ENCODE measurements at places on chromosomes 7 and 10. TPM values are rescaled to one million over a fixed set of nuclear protein-coding genes. Genes with fewer than 3 reads are reported as not detected.
A peak's percentile ranks its signal among the peaks of the same experiment; 100 is the strongest.

DNA sequence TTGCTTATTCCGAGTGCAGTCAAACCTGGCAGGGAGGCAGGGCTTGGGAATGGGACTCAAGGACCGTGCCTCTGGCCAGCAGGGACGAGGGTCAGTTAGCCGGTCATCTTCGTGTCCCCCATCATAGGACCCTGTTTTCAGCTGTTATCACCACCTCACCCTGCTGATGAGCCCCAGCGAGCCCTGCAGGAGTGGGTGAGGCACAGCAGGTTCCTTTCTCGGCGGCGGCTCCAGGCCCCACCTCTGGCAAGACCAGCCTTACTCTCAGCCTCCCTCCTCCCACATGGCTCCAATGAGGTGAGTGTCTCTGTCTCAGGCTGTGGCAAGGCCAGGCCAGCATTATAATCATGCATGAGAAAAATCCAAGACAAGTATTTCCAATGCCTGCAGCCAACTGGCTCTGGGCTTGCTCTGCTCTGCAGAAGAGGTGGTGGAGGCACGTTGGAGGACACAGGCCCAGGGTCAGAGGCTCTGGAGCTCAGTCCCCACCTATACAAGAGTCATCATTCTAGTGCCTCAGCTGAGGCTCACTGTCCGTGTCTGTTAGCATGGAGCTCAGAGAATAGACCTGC, 15.7 kb downstream of the PKD1L1 start:
- DNase-seq, result no peak

- no peak for DNase-seq
These were observed 264.3 kb upstream of the RNF32 start for GRCh38 chr7:156376317-156376716.

DNA sequence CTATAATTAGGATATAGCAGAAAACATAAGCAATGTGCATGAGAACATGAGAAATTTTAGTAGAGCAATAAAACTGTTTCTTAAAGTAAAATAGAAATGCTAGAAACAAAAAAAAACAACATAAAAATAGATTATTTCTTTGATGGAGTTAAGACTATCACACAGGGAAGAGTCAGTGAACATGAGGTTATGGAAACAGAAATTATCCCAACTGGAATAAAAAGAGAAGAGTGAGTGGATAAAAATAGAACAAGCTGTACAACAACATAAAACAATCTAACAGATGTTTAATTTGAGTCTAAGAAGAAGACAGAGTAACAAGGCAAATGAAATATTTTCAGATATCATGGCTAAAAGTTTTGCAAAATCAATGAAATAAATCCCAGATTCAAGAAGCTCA, 7.5 kb upstream of the OR6B1 start:
- no peak for DNase-seq

DNA sequence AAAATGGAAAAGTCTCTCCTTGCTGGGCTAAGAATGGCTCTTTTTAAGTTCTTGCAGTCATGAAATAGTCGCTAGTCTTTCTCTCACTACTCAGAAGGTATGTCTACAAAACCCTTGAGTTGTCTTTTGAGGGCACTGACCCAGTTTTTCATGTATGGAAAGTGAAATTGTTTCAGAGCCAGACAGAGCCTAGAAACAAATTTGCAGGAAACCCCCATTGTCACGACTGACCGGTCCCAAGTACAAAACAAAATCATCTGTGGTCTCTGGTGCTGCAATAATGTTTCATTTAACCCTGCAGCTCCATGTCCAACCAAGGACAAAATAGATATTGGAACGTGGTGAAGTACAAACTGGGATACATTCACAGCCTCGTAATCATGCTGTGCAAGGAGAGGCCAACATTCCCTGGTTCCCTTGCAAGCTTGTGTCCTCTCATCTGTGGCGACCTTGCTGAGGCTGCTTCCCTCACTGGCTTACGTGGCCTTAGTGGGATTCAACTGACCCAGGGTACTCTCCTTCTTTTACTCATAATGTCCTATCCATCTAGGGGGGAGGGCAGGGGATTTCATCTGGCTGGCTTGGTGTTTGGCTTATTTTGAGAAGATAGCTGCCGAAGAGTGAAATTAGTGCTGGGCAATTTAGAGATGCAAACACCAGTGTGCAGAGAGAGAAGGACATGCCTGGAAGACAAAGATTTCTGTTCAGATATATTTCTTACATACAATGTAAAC, 172.5 kb downstream of the IPMK start:
- no peak for DNase-seq

Gene PLEKHS1
- not detected for total RNA-seq

- DNase-seq, result no peak
These were observed 120.1 kb downstream of the SVOPL start for GRCh38 chr7:138581065-138581464.

Gene PAX4
- not detected for total RNA-seq

DNA sequence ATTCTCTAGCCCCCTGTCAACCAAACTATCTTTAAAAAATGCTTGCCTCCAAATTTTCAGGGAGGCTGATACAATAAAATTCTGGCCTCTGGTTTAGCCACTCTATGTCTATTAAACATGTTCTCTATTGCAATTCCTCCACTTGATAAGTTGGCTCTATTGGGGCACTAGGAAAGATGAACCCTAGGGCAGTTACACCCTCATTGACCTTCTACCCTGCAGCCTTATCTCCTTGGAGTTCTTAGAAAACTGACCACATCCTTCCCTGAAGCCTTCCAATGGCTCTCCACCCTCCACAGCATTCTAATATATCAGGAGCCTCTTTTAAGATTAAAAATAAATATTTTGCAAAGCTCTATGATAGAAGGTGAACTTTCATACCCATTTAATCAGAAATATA, 30.6 kb downstream of the SVOPL start:
- no peak for DNase-seq

DNA sequence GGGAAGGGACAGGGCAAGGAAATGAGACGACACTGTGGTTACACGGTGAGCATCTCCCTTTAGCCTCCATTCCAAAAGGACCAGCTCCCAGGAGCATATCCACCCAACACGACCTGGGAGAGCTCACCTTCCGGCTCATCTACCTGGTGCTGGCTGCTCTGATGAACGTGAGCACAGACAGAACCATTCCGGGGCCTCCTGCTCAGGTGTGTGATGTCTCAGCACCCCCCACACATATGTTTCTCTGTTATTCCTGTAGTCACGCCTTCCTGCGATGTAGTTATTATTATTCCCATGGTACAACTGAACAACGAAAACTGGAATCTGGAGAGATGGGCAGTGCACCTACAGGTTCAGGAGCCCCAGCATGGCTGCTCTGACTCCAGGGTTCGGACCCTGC, 20.5 kb upstream of the GPR26 start:
- no peak for DNase-seq

- no peak for DNase-seq
These were observed 152.3 kb downstream of the IPMK start for GRCh38 chr10:58115218-58116050.

Gene ARF5
- total RNA-seq, result 70.5 TPM

Gene NKX2-3
- not detected for total RNA-seq

Gene OPN4
- total RNA-seq, result 0.40 TPM

Gene CYP2E1
- total RNA-seq, result 1.00 TPM

DNA sequence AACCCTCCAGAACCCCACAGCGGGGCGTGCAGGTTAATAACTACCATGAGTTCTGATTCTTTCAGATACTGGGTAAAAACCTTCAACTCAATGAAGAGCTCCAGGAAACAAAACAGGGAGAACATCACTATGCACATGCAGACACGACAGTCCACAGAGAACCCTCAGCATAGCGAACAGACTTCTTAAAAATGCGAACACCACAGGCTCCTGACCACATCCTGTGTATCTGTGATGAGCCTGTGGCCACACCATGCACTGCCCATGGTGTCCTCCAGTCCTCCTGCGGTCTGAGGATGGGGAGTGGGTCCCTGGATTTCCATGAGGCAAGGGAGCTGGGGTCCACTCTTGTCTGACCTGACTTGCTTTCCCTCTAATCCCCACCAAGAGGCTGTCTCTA, 107.2 kb downstream of the COBL start:
- DNase-seq, result no peak

Gene CDK13
- 18.1 TPM for total RNA-seq

DNA sequence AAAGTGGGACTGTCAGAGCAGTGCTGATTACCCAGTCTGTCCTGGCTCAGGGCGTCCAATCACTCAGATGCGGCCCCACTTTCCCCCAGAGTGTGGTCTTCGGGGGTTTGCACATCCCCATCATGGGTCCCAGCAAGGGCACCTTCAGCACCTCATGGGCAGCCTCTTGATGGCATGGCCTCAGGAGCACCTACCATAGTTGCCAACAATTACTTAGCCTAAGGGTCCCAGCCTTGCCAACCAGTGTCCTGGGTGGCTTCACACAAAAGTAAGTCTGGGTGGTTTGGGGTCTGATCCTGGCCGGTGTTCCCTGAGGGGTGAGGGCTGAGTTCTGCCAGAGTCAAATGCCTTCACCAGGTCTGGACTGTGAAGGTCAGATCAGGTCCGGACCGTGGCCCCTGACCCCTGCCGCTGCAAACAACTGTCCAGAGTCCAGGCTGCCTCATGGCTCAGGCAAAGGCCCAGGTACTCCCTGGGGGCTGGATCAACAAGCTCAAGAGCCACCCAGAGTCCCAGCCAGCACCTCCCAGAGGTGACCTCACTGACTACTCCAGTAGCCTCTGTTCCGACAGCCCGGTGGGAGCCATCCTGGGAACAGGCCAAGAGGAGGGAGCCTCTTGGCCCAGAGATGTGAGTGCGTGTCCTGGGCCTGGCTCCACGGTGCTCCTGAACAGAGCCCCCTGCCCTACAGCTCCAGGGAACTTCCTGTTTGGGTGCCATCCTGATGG, 6.2 kb upstream of the MARVELD1 start:
- DNase-seq, result no peak

Gene GRID1
- 1.1 TPM for total RNA-seq

Gene MTURN
- total RNA-seq, result 17.7 TPM

- no peak for DNase-seq
These were observed 187.4 kb downstream of the CUX1 start for GRCh38 chr7:102004848-102005247.

DNA sequence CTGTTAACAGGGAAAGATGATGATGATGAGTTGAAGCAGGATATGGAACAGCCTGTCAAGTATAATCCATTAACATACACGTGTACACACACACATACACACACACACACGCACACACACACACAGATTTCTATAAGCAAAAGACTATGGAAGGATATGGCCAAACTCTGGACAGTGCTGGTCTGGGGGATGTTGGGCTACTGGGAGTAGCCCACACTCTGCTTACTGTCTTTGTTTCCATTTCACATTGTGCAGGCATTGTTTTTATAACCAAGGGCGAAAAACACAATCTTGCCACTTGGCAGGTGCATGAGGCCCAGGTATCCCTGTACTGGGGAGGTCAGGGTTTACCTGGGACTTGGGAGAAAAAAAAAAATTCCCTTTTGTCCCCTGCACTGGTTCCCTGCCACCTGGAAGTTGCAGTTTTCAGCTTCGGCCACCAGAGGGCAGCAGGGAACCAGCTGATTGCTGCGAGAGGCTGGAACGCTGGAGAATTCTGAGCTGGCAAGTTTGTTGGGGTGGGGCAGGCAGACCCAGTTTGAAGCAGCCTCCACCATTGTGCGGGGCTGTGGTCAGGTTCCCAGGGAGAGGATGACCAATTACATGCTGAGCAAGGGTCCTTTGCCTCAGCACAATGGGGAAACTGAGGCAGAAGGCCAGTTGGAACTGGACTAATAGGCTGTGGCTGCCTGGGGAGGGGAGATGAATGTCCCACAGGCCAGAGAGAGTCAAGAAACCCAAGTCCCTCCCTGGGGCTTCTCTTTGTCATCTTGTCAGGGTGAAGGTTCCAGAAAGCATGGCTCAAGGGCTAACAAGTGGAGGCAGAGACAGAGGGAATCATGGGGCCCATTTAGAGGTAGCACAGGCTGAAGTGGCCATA, 27.3 kb downstream of the PPIF start:
- DNase-seq, result peak; percentile 88

DNA sequence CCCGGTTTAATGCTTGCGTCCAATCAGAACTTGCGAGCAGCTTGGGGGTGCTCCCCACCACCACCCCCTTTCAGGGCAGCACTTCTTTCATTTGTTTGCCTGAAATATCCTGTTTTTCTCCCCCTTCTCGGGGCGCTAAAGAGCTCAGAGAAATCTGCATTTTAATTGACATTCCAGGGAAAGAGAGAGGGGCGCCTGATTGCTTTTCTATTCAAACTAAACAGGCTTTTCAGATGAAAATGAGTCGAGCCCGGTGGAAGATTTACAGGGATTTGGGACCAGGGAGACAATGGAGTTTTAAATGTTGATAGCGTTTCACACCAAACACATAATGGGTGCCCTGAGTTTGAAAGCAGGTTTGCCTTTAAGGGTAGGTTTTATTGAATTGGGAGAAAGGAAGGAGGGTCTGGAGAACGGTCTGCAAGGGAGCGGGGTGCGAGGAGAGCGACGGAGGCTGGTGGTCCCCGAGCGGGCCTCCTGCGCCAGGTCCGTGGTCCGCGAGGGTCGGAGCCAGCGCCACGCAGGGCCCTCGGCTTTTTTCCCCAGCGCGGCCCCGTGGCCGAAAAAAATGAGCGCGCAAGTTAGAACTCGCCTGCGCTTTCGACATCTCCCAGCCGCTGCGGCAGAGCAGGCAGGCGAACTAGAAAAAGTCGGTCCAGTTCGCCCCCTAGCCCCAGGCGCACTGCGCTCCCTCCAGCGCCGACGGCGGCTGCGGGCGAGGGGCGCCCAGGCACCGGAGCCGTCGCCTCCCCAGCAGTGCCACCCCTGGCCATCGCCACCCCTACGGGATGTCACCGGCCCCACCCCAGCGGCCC, 1.3 kb downstream of the FGFR2 start:
- DNase-seq, result peak; percentile 44

GRCh38 chr7:101977249-101977648, 159.8 kb downstream of the CUX1 start:
- DNase-seq, result no peak

- no peak for DNase-seq
These were observed 335.8 kb downstream of the FRMD4A start for GRCh38 chr10:13994932-13995331.

Gene NEUROG3
- total RNA-seq, result not detected

- no peak for DNase-seq
These were observed 529 bp downstream of the ZNF853 start for GRCh38 chr7:6615723-6616555.

DNA sequence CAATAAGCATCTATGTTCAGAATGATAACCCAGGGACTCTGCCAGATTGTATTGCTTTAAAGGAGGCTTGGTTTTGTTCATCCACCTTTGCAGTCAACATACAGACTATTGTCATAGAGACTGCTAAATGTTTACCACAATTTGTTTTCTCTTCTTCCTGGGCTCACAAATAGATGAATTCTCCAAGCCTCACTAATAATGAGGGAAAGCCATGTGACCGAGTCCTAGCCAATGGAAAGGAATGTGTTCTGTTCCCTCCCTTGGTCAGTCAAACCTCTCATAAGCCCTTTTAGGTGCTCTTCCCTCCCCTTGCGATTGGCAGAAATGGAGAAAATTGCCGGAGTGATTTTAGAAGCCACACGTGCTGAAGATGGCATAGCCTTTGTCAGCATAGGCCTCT, 136.9 kb downstream of the RTKN2 start:
- DNase-seq, result no peak

All from Right ventricle myocardium superior (tissue), 1 donor.